NK-92 treated with Interleukin-12 subunit alpha and Interleukin-12 subunit beta, amount 100 ng/mL, for 24 hours (cell line): ENCODE measurements at places on chromosomes 2 and 18.

GRCh38 chr2:238518172-238518820 is 91.6 kb downstream of the ASB1 start:
- no peak for DNase-seq

DNA sequence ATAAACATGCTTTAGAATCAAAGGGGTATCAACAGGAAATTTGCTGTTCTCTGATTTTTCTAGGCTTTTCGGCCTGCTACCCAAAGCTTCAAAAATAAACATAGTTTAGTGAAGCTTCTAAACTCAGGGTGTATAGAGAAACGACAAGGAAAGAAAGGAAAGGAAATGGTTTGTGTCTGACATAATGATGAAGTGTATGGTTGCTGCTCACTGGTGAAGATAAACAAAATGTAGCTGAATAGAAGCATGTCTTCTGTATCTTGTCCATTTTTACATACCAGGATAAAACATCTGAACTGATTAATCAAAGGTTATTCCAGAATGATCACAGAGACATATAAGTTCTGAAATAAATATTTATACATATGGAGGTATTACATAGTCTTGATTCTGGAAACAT is 1324.6 kb upstream of the NRXN1 start:
- no peak for DNase-seq

GRCh38 chr18:22088029-22088428 is 81.4 kb upstream of the GATA6 start:
- no peak for DNase-seq

DNA sequence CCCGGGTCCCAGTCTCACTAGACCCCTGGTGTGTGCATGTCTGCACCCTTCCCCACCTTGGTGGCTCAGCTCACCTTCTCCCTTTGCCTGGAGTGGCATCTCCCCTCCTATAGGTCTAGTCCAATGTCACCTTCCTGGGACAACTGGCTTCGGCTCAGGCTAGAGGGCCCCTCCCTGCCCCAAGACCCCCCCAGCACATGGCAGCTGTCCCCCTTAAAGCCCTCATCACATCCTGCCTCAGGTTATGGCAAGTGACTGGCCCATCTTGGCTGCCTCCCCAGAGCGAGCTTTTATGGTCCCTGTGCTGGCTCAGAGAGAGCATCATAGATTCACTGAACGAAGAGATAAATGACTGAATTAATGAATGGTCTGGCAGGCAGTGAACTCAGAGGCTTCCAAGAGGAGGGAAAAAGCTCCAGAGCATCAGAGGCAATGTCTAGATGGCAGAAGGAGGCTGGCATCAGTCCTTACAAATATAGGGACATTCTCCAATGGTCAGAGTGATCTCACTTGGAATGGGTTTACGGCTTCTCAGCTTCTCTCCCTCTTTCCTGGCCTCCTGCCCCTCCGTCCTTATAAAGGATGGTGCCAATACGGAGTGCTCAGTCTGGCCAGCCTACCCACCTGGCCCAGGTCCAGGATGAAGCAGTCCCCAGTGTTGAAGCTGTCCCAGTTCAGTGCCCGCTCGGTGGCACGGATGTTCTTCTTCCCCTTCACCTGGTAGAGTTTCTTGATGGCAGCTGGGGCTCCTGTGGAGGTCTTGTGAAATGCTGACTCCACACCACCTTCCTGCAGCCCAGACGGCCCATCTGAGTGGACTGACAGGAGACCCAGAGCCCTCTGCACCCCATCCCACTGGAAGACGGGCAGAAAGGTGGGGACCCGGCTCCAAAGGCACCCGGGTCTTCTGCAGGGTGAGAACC is 9.4 kb downstream of the CAPG start:
- DNase-seq, result no peak

DNA sequence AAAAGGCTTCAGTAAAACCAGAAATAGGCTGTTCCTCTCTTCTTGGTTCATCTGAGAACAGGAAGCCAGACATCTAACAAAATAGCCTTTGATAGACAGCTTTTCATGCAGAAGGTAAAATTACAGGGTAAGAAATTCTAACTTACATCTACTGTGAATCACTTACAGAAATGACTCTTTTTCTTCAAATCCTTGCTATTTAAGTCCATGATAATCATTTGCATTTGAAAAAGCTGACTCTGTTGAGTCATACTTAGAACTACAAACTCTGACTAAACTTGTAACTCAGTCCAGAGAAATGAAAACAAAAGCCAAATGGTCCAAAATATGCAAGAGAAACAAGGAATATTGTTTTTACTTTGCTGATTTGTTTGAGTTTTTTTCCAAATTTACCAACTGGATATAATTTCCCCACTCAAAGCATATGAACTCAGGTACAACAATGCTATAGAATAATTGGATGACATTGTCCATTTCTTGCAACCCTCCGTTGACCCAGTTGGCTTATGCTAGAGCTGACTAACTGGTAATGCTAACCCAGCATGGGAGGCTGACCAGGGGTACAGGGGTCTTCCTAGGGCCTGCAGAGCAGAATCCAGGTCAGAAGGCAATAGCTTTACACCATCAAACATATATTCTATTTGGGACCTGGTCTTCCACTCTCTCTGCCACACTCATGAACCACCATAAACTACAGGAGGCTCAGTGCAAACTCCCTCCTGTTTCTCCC is 18.8 kb upstream of the MREG start:
- no peak for DNase-seq

DNA sequence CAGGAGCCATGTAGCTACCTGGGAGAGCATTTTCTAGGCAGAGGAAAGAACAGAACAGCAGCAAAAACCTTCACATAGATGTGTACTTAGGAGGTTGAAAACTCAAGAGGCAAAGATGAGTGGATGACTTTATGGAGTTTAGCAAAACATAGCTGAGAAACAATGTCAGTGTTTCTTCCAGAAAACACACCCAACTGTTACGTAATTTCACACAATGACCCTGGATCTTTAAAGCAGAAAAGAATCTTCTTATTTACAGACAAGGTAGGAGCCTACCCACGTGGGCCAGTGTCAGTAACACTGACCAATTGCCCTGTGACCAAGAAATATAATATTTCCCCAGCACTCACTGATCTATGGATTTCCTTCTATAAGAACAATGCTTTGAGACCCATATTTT is 254.6 kb downstream of the CDH20 start:
- DNase-seq, result no peak

DNA sequence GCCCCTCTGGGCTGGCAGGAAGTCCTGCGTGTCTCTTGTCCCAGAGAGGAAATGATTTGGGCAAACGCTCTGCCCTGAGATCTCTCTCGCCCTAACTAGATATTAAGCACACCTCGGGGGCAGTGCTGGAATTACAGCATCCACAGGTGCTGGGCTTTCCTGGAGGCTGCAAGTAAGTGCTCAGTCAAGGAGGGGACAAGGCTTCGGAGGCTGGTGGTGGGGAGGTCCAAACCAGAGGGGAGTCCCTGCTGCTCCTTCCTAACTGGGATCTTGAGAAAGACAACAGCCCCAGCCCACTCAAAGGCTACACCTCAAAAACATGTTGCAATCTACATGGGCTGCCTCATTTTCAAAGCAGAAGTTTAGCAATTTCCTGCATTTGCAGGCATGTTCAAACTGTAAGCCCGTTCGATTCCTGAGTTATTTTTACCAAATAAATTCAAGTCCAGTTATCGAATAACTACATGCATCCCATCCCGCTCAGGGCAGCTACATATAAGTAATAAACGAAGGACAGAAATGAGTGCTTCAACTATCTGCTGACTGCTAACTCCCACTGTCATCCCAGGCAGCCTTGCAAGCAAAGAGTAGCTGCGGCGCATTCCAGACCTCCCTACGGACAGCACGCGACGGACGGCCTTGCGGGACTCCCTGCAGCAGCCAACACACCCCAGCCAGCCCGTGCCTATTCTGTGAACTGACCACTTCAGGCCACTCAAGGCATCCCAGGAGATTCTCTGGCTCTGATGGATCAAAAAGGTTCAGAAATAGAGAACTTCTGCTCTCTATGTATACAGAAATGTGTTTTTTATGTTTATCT is 27.5 kb downstream of the ZNF516 start:
- DNase-seq, result no peak

DNA sequence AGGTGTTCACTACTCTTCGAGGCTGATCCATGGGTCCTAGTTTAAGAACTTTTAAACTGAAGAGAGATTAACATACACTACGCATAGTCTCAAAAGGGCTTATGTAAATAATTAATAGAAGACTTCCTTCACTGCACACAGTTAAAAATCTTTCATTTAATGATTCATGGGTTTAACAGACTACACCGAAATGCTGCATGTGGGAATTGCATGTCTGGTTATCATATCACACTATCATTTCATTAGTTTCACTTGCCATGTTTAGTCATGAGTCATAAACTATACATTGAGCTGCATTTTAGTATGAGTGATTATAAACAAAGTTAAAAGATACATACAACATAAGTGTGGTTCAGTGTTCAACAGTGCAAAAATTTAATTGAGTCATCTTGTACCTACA is 31.2 kb downstream of the GLS start:
- no peak for DNase-seq
